ENCODE measurements at places on chromosomes 3 and 15. TPM values are rescaled to one million over a fixed set of nuclear protein-coding genes. Genes with fewer than 3 reads are reported as not detected.

Gene TYRO3
- total RNA-seq, result 16.3 TPM

Gene HSPBAP1
- total RNA-seq, result 5.9 TPM

Gene CPN2
- total RNA-seq, result not detected

Gene ILDR1
- total RNA-seq, result not detected

Gene PRICKLE2
- total RNA-seq, result 6.3 TPM

Measured in foreskin keratinocyte (primary cell).